ENCODE measurements at places on chromosomes 13 and 19.
A peak's percentile ranks its signal among the peaks of the same experiment; 100 is the strongest.

GRCh38 chr13:37345869-37346268 is 240.4 kb upstream of the CSNK1A1L start:
- H3K27me3 ChIP-seq: no peaks in the 10 kb centered on the region
- H3K4me3 ChIP-seq: no peak overlapping the region
- H3K36me3 ChIP-seq: no peaks in the 10 kb centered on the region
- no peak overlapping the region for H3K27ac ChIP-seq
- no peak for DNase-seq

DNA sequence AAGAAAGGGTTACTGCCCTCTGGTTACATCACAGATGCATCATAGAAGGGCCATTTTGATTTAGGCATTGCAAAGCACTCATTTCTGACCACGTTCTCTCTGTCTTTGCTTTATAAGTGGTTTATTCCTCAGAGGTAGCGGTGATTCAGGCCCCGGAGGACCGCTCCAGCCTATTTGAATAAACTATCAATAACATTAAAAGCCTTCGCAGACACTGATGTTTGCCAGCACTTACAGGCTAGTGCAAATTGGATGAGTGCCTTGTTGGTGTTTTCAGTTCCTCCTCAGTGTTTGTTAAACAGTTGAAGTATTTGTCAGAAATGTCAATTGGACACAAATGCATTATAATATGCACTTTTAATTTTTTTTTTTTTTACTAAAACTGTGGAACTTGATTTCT is 120.2 kb downstream of the RXFP2 start:
- H3K27me3 ChIP-seq: no peaks in the 10 kb centered on the region
- DNase-seq: no peak
- no peak overlapping the region for H3K27ac ChIP-seq

DNA sequence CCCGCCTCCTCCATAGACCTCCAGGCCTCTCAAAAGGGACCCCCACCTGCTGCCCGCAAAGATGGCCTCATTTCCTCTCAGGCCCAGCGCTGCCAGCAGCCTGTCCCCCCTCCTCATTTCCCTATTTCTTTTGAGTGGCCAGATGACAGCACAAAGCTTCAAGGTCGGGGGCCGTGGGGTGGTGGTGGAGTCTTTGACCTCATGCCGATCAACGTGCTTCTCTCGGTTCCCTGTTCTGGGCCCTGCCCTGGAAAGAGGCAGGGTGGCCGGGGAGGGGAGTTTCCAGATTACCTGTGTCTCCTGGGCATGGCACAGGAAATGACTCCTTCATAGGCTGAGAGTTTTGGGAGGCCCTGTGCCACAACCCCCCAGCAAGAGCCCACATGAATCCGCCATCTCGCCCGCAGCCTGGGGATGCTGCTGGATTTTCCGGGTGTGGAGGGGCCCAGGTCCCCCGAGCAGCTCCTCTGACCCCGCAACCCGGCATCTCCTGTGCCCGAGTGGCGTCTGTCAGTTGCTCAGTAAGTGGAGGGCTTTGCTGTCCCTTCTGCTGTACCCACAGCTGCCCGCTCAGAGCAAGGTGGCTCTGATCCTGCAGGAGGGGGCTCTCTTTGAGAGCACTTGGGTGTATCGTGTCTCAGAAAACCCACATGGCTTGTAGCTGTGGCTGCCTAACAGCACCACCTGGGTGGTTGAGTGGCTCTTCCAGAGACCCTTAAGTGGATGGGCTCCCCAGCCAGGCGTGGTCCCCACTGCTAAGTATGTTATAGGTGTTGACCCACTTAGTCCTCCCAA is 139.4 kb downstream of the SIPA1L3 start:
- no peaks in the 10 kb centered on the region for H3K27me3 ChIP-seq
- H3K27ac ChIP-seq: no peak overlapping the region
- H3K4me3 ChIP-seq: no peak overlapping the region
- no peaks in the 10 kb centered on the region for H3K36me3 ChIP-seq

- H3K36me3 ChIP-seq: peaks cover 14% of the 10 kb centered on the region
- H3K27me3 ChIP-seq: no peaks in the 10 kb centered on the region
- peak overlapping the region; percentile 76 for H3K27ac ChIP-seq
- H3K4me1 ChIP-seq: peaks cover 23% of the 10 kb centered on the region
- peak overlapping the region; percentile 73 for H3K4me3 ChIP-seq
- peak; percentile 71 for DNase-seq
Measured at GRCh38 chr19:45767881-45768654, 984 bp downstream of the SIX5 start.

DNA sequence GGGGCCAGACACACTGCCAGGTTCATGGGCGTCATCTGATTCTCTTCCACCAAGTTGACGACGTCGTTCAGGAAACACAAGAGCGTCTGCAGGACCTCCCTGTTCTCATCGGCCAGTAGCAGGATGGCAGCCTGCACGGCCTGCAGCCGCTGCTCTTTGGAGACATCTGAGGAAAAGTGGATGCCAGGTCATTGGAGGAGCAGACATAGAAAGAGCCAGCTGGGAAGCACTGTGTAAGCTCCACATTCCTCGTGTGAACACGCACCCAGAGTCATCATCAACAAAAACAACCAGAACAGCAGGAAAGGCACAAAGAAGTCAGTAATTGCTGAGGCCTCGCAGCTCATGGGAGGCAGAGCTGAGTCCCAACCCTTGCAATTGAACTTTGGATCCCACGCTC is 96.5 kb downstream of the KL start:
- no peak for DNase-seq
- peaks cover 16% of the 10 kb centered on the region for H3K36me3 ChIP-seq
- peaks cover 4% of the 10 kb centered on the region for H3K4me1 ChIP-seq

GRCh38 chr13:26831336-26831908 is 70.8 kb upstream of the GPR12 start:
- no peaks in the 10 kb centered on the region for H3K36me3 ChIP-seq
- H3K4me3 ChIP-seq: no peak overlapping the region
- H3K4me1 ChIP-seq: no peaks in the 10 kb centered on the region
- H3K27me3 ChIP-seq: no peaks in the 10 kb centered on the region

DNA sequence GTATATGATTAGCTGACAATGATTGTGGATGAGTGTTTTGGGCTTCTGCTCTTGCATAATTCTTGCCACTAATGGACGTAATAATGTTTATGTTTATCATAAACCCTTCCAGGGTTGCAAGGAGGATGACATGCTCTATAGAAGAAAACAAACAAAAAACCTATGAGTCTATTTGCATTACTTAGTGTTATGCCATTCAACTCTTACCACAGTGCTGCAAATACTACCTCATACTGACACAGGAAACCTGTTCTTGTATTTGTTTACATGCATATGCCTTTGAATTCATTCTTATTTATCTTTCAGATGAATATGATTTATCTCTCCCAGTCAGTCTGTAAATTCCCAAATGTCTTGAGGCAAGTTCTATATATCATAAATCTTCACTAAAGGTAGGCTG is 39.6 kb upstream of the FREM2 start:
- no peaks in the 10 kb centered on the region for H3K27me3 ChIP-seq
- DNase-seq: no peak
- no peaks in the 10 kb centered on the region for H3K4me1 ChIP-seq
- H3K36me3 ChIP-seq: no peaks in the 10 kb centered on the region
- H3K27ac ChIP-seq: no peak overlapping the region

GRCh38 chr13:69287050-69287698 is 820.5 kb upstream of the ATXN8OS start:
- H3K4me3 ChIP-seq: no peak overlapping the region
- H3K36me3 ChIP-seq: no peaks in the 10 kb centered on the region
- no peak overlapping the region for H3K27ac ChIP-seq

DNA sequence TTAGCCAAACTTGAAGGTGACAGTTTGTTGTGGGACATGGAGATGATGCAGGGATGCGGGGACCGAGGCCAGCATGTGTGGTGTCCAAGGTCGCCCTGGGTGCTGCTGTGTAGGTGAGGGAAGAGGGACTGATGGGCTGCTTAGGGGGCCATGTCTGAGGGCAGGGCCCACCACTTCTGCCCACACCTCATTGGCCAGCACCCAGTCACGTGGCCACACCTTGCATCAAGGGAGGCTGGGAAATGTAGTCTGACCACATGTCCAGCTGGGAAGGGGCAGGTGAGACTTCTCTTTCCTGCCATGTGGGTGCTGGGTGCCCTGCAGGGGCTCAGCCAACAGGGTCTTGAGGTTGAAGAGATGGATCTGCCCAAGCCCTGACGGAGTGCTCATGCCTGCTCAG is 88.9 kb downstream of the KDM4B start:
- no peak for DNase-seq
- H3K4me3 ChIP-seq: no peak overlapping the region
- H3K27ac ChIP-seq: no peak overlapping the region
- H3K36me3 ChIP-seq: peaks cover 81% of the 10 kb centered on the region
- H3K27me3 ChIP-seq: no peaks in the 10 kb centered on the region
- no peaks in the 10 kb centered on the region for H3K4me1 ChIP-seq

DNA sequence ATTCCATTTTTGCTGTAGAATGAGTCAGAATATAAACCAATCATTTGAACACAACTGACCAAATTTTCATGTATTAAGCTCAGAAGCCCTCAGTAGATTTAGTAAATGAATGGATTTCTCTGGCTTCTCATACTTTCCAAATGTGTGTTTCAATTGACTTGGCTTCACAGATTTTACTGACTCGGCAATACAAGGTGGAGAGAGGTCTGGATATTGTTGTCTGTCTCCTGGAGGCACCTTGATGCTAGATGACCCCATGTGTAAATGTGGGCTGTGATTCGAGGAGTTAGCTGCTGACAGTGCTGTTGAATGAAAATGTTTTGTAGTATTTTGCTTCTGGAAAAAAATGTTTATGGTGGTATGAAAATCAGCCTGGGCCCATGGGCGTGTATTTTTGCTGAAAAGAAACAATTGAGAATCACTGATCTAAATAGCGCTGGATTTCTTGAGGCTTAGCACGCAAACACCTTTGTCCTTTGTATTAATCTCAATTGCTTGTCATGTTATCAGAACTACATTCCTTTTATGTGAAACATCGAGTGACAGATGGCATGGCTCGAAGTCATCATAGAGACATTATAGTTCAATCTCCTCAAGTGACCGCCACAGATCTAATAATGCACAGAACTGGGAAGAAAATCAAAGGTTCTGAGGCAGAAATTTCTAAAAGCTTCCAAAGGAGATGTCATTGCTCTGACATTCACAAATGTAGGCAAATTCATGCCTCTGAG is 41.2 kb upstream of the UBAC2 start:
- no peaks in the 10 kb centered on the region for H3K36me3 ChIP-seq
- peaks cover 7% of the 10 kb centered on the region for H3K4me1 ChIP-seq
- peak overlapping the region; percentile 73 for H3K27ac ChIP-seq
- no peaks in the 10 kb centered on the region for H3K27me3 ChIP-seq

DNA sequence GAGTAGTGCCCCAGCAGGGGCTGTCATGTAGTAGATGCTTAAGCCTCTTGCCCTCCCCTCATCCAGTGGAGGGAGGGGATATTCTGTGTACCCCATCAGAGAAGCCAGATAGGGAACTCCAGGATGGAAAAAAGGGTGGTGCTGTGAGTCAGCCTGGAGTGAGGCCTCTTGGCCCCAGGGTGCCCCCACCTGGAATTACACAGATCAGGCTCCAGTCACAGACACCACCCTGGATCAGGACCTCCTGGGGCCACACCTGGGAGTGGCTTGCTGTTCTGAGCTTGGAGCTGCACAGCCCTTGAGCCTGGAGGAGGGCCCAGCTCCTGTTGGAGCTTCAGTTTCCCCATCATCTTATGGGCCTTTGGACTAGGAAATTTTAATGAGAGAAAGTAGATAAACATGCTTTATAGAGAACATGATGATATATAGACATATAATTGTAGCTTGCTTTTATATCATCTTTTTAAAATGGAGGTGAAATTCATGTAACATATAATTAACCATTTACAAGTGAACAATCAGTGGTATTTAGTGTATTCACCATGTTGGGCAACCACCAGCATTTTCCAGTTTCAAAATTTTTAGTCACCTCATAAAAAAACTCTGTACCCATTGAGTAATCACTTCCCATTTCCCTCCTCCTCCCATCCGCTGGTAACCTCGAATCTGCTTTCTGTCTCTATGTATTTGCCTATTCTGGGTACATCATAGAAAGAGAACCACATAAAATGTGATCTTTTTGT is 24.6 kb downstream of the CYP4F22 start:
- no peak overlapping the region for H3K27ac ChIP-seq
- no peaks in the 10 kb centered on the region for H3K4me1 ChIP-seq
- H3K4me3 ChIP-seq: no peak overlapping the region
- H3K27me3 ChIP-seq: no peaks in the 10 kb centered on the region

- H3K4me3 ChIP-seq: no peak overlapping the region
- no peak for DNase-seq
- no peaks in the 10 kb centered on the region for H3K27me3 ChIP-seq
- H3K27ac ChIP-seq: no peak overlapping the region
Measured at GRCh38 chr13:48801255-48801654, 147.5 kb downstream of the CYSLTR2 start.

DNA sequence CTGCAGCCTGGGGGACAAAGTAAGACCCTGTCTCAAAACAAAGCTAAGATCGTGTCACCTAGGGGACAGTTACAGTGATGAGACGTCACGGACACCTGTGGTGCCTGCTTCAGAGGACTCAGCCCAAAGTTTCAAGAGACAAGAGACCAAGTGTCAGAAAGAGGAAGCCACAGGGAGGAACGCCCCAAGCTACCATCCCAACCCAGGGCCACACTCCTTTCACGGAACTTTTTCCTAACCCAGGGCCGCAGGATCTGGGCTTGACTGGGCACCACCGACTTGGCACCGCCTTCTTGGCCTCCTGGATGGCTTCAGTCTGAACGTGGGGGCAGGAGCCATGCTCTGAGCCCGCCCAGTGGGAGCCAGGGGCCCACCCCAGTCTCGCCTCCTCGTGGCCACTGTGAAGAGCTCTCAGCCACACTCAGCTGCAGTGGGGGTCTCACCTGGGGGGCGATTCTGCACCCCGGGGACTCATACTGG is 8.5 kb downstream of the MOB3A start:
- H3K4me1 ChIP-seq: peaks cover 22% of the 10 kb centered on the region
- H3K27me3 ChIP-seq: no peaks in the 10 kb centered on the region
- H3K36me3 ChIP-seq: peaks cover 18% of the 10 kb centered on the region
- H3K4me3 ChIP-seq: no peak overlapping the region
- peak; percentile 19 for DNase-seq

- no peak overlapping the region for H3K27ac ChIP-seq
- DNase-seq: no peak
- no peaks in the 10 kb centered on the region for H3K4me1 ChIP-seq
Measured at GRCh38 chr19:33725567-33725966, 71.1 kb upstream of the KCTD15 start.
